ENCODE measurements at places on chromosomes 6 and 20.

DNA sequence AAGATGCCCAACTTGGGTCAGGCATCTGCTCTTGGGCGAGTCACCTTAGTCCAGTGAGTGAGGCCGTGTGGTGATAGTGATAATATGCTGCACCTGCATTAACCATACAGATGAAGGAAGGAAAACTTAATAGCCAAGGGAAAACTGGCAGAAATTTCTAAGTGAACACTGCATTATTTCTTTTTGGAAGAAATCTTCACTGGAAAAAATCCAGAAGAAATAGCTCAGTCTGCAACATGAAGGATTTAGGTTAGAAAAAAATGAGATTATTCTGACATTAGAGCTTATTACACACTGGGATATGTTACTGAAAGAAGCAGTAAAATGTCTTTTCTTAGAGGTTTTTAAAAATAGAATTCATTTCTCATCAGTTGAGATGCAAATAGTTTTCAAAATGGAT lies 947.3 kb downstream of the KIF16B start:
- no peak for DNase-seq

DNA sequence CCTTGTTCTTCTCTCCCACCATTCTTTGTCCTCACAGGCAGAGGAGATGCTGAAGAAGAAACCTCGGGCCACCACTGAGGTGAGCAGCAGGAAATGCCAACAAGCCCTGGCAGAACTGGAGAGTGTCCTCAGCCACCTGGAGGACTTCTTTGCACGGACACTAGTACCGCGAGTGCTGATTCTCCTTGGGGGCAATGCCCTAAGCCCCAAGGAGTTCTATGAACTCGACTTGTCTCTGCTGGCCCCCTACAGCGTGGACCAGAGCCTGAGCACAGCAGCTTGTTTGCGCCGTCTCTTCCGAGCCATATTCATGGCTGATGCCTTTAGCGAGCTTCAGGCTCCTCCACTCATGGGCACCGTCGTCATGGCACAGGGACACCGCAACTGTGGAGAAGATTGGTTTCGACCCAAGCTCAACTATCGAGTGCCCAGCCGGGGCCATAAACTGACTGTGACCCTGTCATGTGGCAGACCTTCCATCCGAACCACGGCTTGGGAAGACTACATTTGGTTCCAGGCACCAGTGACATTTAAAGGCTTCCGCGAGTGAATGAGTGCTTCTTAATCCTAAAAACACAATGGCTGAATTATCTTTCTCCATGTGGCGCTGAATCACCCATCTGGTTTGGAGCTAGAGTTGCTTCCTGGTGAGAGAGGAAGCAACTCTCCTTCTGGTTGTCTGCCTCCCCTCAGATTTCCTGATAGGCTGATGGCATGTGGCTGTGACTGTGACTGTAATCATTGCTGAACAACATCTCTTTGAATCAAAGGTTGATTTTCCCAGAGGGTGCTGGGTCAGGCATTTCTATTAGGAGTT lies 4.6 kb downstream of the MAD2L1BP start:
- DNase-seq = no peak

DNA sequence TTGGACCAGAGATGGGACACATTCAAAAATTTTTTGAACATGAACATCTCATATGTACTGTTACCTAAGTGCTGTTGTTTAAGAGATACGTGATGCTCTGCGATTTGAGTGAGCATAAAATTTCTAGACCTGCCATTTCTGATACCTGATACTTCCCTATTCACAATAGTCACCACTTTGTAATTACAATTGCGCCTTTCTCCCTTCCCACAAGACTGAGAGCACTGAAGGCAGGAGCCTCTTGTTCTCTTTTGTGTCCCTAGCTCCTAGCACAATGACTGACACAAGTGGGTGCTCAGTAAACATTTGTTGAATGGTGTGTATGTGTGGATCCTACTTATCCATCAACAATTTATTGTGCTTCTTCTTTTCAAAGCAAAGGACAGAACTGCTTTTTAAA lies 92.8 kb upstream of the TMEM30A start:
- no peak for DNase-seq

- DNase-seq = no peak
Measured at GRCh38 chr6:69650703-69651102, 146.1 kb downstream of the LMBRD1 start.

DNA sequence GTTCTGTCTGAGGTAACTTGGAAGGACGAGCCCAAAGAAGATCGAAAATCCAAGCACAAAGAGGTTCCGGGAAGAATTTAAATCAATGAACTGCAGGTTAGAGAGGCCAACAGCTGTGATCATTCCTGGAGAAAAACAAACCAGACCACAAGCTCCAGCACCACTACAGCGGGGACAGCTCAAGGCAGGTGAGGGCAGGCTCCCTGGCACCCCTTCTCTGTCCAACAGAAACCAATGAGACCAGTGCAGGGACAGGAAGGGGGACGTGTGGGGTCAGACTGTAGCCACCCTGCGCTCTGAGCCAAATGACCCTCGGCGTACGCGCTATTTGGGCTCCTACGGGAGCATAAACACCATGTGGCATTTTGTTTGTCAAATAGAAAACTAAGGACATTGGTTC lies 139.3 kb downstream of the SLC23A2 start:
- DNase-seq = no peak

- DNase-seq = peak; percentile 43
Measured at GRCh38 chr6:17714879-17715851, 8.4 kb upstream of the NUP153 start.

DNA sequence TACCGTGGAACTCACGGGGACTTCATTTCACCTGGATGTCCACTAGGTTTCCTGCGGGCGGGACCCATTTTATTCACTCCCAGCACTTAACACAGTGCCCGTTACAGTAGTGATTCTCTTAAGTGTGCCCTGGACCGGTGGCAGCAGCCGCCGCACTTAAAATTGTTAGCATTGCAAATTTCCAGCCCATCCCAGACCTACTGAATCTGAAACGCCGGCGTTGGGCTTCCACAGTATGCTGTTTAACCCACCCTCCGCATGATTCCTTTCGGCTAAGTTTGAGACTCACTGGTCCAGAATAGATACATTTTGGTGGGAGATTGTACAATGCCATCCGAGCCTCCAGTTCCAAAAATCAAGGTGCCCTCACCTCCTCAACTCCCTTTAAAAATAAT lies 967 bp downstream of the SMPDL3A start:
- no peak for DNase-seq

DNA sequence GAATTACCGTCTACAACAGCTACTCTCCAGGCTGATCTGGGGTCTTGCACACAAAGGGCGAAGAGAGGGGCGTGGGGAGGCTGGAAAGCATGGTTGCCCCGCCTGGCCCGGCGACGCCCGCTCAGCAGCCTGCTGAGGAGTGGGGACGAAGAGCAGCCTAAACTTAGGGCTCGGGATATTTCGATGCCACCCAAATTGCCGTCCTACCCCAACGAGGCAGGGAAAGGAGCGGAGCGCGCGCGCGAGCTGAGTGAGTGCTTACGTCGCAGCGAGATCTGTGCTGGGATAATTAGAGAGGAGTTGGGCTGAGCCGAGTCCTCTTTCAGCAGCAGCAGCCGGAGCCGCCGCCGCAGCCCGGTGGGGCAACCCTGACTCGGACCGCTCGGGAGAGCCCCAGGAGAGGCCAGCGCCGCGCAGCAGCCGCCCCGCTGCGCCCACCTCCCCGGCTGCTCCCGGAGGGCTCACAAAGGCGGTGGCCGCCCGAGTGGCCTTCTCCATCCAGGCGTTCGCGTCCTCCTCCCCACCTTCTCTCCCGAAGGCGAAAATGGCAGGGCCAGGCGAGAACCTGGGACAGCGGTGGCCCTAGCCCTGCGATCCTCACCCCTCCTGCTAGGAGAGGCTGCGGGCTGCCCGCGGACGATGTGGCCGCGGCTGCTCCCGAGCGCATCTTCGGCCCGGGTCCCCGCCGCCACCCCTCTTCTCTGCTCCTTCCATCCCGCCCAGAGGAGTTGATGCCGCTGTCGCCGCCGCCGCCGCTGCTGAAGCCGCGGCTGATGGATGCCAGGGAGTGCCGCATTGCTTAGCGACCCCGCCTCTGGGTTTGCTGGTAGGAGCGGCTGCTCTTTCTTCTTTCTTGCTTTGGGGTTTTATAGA lies at the start of gene CLVS2:
Gene CLVS2, plus strand, starts transcription at position 315 of the 873 bp plus-strand sequence. CDS start 1,543 bp downstream, outside the sequence.
- no peak for DNase-seq

- no peak for DNase-seq
Measured at GRCh38 chr20:53940907-53941545, 129.4 kb downstream of the BCAS1 start.

Measured in activated CD4-positive, alpha-beta T cell treated with anti-CD3 and anti-CD28 coated beads, Interleukin-2, amount 50 U/mL, for 48 hours (primary cell).